ENCODE measurements at places on chromosomes 12 and 14.

- no peak for DNase-seq
These were observed 24.2 kb downstream of the NOC4L start for GRCh38 chr12:132168311-132169031.

- no peak for DNase-seq
These were observed 241.6 kb downstream of the TMEM132D start for GRCh38 chr12:129662234-129662633.

DNA sequence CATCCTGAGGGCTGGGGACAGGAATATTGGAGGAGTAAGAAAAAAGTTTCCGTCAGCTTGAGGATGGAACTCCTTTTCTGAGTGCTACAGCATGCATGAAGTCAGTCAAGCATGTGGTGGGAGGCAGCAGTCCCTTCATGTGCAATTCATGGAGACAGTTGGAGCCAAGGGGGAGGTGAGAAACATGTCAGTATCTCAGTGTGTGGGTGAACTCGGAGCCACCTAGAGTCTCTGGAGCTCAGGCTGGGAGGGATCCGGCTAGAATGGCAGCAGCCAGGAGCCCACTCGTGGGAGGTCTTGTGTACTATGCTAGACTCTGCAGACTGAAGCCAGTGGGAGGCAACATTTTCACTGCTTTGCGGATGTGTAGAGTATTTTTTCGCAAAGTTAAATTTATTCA is 60.3 kb downstream of the AVPR1A start:
- DNase-seq = no peak

GRCh38 chr12:14572401-14572800 is 4.7 kb upstream of the PLBD1 start:
- DNase-seq = no peak

DNA sequence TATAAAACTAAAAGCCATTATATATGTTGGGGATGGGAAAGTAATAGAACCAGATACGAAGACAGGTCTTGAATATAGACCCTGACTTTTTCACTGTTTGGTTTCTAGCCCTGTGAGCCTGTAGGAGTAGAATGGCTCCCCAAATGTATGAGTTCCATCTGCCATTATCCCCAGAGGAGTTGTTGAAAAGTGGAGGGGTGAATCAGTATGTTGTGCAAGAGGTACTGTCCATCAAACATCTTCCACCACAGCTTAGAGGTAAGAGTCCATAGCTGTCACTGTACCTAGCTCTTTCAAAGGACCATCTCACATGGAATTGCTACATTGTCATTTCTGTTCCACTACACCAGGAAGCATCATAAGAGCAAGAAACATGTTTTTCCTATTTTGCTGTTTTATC is 1.1 kb downstream of the NCAPD2 start:
- no peak for DNase-seq

- no peak for DNase-seq
These were observed 1.7 kb downstream of the AJUBA start for GRCh38 chr14:22980672-22981089.

DNA sequence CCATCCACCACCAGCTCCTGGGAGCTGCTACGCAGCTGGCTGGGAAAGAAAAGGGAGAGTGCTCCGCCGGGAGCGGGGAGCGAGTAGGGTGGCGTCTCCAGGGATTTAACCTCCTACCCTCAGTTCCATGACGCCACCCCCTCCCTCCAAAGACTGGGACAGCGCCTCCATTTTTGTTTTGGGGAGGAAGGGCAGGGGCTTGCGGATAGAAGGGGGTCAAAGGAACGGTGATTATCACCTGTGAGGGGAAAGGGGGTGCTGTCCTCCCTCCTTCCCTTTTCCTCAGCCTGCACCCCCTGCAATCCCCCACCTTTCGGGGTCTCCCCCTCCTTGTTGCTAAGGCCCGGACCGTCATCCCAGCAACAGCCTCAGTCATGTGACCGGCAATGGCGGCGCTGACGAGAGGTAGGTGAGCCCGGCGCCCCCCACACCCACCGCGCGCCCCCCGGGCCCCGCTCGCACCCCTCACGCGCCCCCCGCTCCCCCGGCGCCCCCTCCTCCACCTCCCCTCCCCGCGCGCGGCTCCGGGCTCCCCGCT is at the start of gene DTX3:
Gene DTX3, plus strand, starts transcription at position 371 of the 538 bp plus-strand sequence. CDS start 1,694 bp downstream, outside the sequence.
- DNase-seq = no peak

DNA sequence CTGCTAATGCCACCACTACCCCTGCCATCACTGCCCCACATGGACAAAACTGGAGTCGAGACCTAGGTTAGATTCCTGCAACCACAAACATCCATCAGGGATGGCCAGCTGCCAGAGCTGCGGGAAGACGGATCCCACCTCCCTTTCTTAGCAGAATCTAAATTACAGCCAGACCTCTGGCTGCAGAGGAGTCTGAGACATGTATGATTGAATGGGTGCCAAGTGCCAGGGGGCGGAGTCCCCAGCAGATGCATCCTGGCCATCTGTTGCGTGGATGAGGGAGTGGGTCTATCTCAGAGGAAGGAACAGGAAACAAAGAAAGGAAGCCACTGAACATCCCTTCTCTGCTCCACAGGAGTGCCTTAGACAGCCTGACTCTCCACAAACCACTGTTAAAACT is 7.1 kb upstream of the OAS2 start:
- no peak for DNase-seq

DNA sequence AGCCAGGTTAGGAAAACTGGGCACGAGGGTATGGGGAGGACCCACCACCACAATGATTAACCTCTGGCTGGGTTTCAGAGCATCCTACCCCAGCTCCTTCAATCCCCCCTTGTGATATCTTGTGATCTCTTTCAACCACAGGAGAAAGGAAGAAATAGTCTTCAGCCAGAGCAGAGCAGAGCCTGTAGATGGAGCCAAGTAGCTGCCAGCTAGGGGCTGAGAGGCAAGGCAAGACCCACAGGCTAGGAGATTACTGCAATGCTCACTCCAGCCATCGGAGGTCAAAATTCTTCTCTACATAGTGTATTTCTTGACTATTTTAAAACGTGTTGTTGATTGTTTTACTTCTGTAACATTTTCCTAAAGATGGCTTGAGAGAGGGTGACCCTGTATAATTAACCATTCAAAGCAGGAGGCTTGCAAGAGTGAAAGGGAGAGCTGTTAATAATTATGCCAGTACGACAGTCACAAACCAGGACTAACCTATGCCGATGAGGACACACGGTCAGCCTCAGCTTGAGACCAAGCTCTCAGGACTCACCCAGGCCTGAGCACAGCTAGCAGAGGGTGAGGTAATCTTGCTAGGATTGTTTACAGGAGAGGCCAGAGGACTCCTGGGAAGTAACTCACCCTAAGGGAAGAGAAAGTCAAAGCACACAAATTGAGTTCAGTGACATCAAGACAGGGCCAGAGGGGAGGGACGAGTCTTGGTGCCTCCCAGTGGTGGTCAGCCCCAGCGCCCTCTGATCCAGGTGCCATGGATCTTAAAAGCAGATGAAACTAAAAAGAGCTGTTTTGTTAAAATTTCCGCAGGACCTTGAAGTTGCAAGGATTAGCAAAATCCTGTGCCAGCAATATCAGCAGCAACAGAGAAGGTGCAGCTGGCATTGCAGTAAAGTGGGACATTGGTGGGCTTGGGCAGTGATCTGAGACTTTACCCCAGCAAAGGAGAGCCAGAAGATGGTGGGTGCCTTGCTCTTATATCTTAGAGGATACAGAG is 29.8 kb upstream of the CDKN3 start:
- peak; percentile 12 for DNase-seq

DNA sequence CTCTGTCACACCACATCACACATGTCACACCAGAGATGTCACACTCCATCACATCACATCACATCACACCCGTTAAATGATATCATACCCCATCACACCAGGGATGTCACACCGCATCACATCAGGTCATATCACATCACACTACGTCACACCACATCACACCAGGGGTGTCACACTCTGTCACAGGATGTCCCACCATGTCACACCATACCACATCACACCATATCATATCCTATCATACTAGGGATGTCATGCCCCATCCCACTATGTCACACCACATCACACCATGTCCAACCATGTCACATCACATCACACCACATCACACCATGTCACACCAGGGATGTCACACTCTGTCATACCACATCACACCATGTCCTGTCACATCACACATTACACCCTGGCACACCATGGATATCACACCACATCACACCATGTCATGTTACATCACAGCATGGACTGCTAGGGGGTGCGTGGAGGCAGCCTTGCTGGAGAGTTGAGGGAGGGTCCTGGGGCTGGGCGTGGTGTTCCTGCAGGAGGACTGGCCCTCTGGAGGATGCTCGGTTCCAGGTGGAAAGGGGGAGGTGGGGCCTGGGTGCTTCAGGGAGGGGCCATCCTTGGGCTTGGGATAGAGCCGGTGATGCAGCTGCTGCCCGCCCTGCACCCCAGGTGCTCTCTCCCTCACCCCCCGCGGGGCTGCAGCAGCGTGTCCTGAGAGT is 134.6 kb downstream of the TMEM121 start:
- DNase-seq = no peak

DNA sequence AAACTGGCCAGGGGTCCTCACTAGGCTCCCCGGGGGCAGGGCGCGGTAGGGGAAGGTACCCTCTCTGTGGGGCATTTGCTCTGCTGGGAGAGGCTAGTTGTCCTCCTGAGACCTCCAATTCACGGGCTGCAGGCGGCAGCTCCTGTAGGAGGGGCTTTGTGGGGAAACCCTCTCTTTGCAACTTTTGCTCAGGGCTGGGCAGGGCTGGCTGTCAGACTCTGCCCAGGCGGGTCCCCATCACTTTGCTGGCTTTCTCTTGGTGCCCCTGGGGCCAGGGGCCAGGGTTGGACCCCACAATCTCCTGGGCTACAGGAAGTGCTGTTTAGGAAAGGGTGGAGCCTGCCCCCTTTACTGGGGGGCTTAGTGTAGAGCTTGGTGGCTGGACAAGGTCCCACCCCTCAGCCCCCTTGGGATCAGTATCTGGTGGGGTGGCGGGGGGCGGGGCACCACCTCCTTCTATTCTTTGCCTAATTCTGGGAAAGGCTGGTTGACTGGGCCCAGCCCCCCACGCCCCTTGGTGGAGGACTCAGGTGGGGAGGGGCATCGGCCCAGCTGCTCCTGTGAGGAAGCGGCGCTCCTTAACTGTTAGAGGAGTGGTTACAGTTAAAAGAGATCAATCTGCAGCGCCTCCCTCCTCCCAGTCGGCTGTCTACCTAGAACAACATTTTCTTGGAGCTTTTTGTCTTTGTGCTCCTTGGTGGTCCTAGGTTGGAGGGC is 918.7 kb downstream of the AACS start:
- DNase-seq = no peak

DNA sequence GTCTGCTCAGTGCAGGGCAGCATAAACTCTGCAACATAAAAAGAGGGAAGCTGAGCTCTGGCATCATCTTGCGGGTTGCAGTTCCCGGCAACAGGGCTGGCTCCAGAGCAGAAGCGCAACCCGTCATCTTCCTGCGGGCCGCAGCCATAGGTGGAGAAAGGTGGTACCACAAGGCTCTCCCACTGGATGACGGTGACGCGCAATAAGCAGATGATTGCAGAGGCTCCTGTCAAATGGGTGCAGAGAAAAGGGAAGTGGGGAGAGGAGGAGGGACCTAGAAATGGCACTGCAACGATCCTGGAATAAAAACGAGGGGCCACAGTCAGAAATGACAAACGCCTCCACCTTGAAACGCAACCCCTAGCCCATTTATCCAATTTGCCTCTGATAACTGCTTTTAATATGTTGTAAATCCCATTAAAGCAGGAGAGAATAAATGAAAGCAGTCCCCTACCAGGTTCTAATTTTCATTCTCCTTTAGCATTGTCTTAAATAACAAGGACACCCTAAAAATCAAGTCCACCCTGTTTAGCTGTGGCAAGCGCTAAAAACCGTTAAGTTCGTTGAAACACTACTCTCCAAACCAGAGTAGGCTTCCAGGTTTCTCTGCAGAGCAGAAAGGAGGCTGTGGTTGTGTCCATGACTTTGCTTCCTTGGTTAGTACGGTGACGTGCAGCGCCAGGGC is 30.9 kb upstream of the TUBA1C start:
- no peak for DNase-seq

- DNase-seq = no peak
These were observed 13.9 kb upstream of the AVPR1A start for GRCh38 chr12:63164911-63165310.

DNA sequence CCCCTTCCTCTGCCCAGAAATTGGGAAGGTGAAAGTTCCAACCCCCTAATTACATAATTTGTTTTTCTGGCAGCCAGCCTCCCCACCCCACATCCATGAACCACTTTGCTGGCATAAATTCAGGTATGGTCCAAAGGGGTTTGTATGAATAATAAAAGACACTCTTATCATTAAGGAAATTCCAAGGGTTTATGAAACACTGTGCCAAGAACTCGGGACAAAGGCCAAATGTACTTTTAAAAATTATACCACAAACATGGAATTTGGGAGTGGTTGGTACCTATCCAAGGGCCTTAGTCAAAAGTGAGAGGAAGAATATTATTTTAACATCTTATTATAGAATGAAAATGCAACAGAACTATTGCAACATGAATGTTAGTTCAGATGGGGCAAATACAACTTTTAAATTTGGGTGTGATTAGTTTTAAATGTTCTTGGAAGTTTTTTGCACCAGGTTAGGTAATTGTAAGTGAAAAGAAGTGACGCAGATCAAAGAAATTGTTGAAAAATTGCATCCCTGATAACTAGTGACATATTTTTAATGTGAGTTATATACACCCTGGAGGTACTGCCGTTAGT is 217.8 kb downstream of the TMEM117 start:
- DNase-seq = no peak

DNA sequence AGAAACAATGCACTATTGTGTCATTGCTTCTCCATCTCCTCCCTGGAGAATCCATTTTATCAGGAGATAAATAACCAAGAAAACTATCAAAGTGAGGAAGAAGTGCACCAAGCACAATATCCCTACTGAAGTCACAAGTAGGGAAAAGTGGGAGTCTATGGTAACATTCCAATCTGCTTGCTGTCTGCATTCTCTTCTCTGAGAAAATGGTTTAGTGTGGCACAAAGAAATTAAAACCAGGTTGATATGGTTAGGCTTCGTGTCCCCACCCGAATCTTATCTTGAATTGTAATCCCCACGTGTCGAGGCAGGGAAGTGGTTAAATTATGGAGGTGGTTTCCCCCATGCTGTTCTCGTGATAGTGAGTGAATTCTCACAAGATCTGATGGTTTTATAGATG is 209.7 kb downstream of the PRKD1 start:
- no peak for DNase-seq

- no peak for DNase-seq
These were observed 171.2 kb downstream of the ZFP36L1 start for GRCh38 chr14:68621400-68622365.

DNA sequence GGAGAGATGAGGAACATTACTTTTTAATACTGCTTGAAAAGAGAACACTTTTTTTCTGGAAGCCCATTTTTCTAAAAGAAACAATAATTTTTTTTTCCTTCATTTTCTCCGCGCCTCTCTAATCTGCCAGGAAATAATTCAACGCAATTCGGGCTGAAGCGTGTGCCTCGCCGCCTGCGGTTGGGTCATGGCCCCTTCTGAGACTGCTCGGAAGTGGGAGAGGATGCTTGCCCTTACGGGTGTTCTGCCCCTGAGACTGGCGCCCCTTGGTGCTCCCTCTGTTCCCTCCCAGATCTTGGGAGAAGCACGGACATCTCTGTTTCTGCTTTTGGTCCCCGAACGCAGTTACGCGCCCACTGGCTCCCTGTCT is 332 bp upstream of the TBC1D30 start:
- no peak for DNase-seq

- no peak for DNase-seq
These were observed 91.8 kb downstream of the KIF21A start for GRCh38 chr12:39351153-39351552.

- no peak for DNase-seq
These were observed 27.8 kb downstream of the CNOT2 start for GRCh38 chr12:70271025-70271424.

- DNase-seq = no peak
These were observed 92.5 kb downstream of the VCPKMT start for GRCh38 chr14:50023671-50024490.
